ENCODE measurements at places on chromosomes 11 and 22. TPM values are rescaled to one million over a fixed set of nuclear protein-coding genes. Genes with fewer than 3 reads are reported as not detected.

Gene JAML
- total RNA-seq, result 300 TPM

Gene GSTT2B
- total RNA-seq, result not detected

Gene RFPL1
- total RNA-seq, result not detected

Gene PRDX5
- 138 TPM for total RNA-seq

Gene RBM14
- total RNA-seq, result 155 TPM

Gene MAPK12
- 12.0 TPM for total RNA-seq

Data from activated CD8-positive, alpha-beta memory T cell treated with anti-CD3 and anti-CD28 coated beads for 36 hours (primary cell).